Renal cortex interstitium (tissue), 15 donors: ENCODE measurements at places on chromosomes 12 and 14.

DNA sequence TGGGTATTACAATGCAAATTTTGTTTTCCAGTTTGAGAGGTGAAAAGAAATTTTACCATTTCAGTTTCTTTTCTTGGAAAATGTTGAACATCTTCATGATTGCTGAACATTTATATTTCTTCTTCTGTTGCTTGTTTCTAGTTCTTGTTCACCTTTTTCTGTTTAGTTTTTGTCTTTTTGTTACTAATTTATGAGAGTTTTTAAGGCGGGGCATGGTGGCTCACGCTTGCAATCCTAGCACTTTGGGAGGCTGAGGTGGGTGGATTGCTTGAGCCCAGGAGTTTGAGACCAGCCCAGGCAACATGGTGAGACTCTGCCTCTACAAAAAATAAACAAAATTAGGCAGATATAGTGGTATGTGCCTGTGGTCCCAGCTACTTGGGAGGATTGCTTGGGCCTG, 10.7 kb downstream of the KIF5A start:
- no peak for DNase-seq

GRCh38 chr14:72389200-72389599, 457.0 kb downstream of the RGS6 start:
- no peak for DNase-seq

GRCh38 chr12:93573552-93574223, 1.2 kb downstream of the SOCS2 start:
- no peak for DNase-seq

- DNase-seq, result no peak
Observed at GRCh38 chr12:34287986-34288962, 266.0 kb downstream of the ALG10 start.

DNA sequence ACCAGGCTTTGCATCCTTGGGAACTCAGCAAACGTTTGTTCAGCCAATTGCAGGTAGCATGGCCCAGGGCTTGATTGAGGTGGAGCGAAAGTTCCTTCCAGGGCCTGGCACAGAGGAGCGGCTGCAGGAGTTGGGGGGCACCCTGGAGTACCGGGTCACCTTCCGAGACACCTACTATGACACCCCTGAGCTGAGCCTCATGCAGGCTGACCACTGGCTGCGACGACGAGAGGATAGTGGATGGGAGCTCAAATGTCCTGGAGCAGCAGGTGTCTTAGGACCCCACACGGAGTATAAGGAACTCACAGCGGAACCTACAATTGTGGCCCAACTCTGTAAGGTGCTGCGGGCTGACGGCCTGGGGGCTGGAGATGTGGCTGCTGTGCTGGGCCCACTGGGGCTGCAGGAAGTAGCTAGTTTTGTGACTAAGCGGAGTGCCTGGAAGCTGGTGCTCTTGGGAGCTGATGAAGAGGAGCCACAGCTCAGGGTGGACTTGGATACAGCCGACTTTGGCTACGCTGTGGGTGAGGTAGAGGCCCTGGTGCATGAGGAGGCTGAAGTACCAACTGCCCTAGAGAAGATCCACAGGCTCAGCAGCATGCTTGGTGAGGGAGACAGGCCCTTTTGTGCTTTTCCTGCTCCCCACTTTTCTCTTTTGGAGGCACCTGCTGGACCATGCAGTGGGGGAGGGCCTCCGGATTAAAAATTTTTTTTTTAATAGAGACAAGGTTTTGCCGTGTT, 799 bp downstream of the THTPA start:
- DNase-seq, result no peak

- DNase-seq, result no peak
Observed at GRCh38 chr12:102534899-102535298, 54.5 kb upstream of the IGF1 start.

DNA sequence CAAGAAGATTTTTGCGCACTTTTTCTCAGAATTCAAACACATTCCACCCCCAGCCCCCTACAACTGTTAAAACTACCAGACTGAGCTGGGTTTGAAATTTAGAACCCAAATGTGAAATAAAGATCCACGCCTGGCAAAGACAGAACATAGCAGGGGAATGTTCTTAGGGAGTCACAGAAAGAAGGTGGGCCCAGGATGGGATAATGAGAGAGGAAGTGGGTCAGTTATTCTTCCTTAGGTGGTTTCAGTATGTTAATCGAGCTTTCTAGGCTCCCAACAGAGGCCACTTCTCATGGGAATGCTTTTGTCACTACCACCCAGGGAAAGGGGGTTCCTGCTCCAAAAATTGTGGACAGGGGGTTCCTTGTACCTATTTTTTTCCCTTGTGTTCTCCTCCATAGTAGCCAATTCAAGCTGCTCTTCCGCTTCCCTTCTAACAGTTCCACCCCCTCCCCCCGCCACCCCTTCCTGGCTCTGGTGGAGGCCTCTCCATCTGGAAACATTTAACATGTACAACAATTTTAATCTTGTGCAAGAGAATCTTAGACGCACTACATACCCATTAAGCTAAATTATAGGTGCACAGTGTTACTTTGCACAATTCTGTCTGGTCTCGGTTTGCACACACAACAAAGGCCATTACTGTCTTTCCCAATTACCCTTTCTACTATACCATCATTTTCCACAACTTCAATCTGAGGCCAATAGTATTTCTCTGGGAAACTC, 218.1 kb downstream of the MON2 start:
- DNase-seq, result no peak

DNA sequence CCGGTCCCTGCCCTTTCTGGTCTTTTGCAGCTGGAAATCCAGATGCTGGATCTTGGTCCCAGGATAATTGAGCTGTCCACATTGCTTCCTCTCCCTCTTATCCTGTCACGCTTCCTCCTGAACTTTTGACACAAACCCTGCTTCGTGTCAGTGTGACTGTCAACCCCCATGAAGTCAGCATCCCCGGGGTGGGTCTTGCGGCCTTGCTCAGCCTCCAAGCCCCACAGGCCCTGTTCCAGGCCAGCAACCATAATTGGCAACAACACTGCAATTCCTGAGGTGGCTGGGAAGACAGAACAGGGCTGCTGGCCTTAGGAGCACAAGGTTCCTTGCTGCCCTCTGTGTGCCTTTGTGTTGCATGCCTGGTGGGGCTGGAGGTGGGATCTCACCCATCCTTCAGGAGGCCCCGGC, 74.9 kb downstream of the NTF3 start:
- no peak for DNase-seq

- no peak for DNase-seq
Observed at GRCh38 chr12:20601668-20602280, 93.4 kb upstream of the SLCO1C1 start.

DNA sequence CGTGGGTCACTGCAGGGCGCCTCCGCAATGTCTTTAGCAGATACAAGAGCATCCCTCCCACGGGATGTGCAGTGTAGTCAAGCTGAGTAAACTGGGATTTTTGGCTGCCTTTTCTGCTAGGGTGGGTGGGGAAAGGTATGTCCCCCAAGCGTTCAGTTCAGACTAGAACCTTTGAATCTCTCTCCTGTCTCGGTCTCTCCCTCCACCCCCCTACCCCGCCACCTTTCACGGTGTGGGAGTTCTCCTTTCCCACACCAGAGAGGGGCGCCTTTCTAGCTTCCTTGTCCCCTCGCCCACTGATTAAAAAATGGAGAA, 525 bp upstream of the FAR2 start:
- DNase-seq, result no peak

DNA sequence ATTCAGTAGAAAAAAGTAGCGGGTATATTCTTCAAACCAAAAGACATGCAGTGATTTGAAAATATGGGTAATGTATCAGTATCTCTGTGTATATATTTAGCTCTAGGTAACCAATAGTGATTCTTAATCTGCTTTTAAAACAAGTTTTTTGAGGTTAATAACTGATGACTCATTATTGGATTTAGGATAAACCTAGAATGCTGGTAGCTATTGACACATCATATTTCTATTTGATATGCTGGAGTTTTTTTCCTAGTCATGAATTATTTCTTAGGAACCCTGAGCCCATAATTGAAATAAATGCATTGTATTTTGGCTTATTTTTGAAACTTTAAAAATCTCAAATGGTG, 15.5 kb downstream of the ARF6 start:
- DNase-seq, result no peak

GRCh38 chr12:128549601-128550218, 274.0 kb downstream of the SLC15A4 start:
- DNase-seq, result no peak

DNA sequence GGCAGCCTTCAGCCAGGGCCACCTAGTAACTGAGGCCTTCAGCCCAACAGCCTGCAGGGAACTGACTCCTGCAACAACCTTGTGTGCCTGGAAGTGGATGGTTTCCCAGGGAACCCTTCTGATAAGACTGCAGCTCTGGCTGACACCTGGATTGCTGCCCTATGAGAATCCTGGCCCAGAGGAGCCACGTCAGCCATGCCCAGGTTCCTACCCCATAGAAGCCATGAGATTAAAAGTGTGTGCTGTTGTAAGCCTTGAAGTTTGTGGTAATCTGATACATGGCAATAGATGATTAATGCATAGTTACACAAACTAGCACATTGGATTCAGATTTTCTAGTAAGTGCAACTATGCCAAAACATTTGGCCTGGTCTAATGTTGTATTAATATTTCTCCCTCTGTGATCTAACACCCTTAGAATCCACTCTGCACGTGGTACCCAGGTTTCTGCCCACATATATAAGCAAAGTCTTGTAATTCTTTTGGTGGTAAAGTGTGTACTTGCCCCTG, 64.8 kb upstream of the BEGAIN start:
- DNase-seq, result no peak
